Left forelimb (tissue), 1 donor: ENCODE measurements at places on chromosomes 5 and 9.

- no peak for DNase-seq
Observed at GRCh38 chr9:128715436-128715750, 8.5 kb downstream of the ZDHHC12 start.

DNA sequence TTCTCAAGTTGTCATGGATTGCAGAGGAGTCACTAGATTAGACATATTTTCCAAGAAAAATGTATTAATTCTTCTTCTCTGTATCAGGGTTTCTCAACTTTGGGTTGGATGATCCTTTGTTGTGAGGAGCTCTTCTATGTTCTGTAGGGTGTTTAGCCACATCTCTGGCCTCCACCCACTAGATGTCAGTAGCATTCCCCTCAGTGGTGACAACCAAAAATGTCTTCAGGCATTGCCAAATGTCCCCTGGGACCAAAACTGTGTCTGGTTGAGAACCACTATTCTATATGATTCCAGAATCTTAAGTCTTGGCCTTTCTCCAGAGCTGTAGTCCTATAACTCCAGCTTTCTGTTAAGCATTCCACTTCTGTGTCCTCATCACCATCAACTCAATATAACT lies 220.9 kb downstream of the KIAA0825 start:
- no peak for DNase-seq

GRCh38 chr5:119302449-119302848 lies 53.4 kb upstream of the TNFAIP8 start:
- DNase-seq: no peak

GRCh38 chr5:167816864-167817263 lies 474.6 kb upstream of the WWC1 start:
- DNase-seq: no peak

GRCh38 chr9:105500108-105500766 lies 52.4 kb downstream of the FSD1L start:
- no peak for DNase-seq

- DNase-seq: no peak
Observed at GRCh38 chr5:141003791-141004611, 37.7 kb downstream of the PCDHAC2 start.

- no peak for DNase-seq
Observed at GRCh38 chr5:40165789-40166728, 513.7 kb upstream of the PTGER4 start.

DNA sequence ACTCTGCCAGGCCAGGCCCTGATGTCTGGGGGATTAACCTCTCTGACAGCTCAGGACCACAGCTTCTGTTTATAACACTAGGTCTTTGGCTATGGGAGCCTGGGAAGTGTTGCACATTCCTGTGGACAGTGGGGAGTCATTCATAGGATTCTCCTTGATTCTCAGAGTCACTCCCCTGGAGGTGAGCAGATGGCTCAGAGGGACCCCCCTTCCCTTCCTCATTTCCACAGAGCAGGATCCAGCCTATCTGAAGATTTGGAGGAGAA lies 60.2 kb downstream of the NRG2 start:
- DNase-seq: no peak

DNA sequence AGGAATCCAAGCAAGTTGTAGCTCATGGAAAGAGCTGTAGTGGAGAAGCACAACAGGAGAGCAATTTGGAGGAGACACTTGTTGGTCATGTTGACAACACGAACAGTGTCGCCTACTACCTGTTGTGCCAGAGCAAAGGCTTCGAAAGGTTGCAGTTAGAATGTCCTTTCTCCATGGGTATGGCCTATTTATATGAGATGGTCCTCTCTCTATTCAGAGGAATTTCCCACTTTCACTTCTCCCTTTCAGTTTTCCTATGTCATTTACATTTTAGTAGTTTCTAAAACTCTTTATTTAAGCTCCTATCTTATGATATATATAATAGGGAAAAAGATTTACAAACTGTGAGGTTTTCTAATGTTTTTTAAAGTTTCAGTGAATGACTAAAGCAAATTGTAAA lies at the start of gene IFNB1:
Gene IFNB1, minus strand, starts transcription at position 162 of the 400 bp plus-strand sequence. Its CDS starts 73 bp downstream, at position 89.
- DNase-seq: no peak

GRCh38 chr5:35248843-35249780 lies 18.8 kb upstream of the PRLR start:
- DNase-seq: no peak

DNA sequence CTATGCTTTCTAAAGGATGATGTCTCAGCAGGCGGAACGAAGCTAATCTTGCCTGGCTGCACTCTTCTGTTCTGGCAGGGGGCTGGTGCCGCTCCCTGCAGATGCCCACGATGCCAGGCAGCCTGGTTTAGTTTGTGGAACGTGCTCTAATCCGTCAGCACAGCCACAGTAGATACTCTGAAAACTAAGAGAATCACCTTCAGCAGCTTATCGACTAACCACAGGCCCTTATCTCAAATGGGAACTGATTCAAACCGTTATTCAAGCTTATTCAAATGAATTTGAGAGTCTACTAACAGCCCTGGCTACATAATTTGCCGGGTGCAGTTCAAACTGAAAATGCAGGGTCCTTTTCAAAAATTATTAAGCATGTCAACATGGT lies 246.6 kb upstream of the ANKRD55 start:
- DNase-seq: no peak

GRCh38 chr9:33459115-33459514 lies 11.7 kb upstream of the AQP3 start:
- DNase-seq: no peak

GRCh38 chr5:148403344-148403743 lies 19.6 kb downstream of the FBXO38 start:
- DNase-seq: no peak

GRCh38 chr9:109387206-109387605 lies 66.3 kb upstream of the EPB41L4B start:
- DNase-seq: no peak

- no peak for DNase-seq
Observed at GRCh38 chr5:136466041-136466415, 100.7 kb upstream of the TRPC7 start.

- no peak for DNase-seq
Observed at GRCh38 chr5:177591690-177592009, 353 bp upstream of the TMED9 start.

DNA sequence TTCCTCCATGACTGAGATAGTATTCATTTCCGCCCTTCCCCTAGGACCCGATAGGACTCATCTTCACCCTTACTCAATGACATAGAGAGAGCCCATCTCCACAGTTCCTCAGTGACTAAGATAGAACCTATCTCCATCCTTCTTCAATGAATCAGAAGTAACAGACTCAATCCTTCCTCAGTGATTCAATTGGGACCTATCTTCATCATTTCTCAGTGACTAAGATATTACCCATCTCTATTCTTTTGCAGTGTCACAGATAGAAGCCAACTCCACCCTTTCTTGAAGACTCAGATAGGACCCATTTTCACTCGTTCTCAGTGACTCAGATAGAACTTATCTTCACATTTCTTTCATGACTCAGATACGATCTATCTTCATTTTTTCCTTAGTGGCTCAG lies 164.6 kb downstream of the FBXO4 start:
- DNase-seq: no peak

DNA sequence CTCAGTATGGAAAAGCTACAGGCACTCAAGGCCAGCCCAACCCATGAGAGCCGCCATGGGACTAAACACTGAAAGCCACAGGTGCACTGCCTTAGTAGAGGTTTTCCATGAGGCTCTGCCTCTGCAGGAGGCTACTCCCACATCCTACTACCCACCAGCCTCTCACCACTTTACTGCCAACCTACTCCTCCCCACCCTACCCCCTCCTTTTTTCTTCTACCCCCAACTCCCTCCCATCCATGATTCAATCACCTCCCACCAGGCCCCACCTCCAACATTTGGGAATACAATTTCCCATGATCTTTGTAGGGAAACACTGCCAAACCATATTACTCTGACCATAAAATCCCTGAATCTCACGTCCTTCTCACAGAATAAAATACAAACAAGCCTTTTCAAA lies 101.6 kb upstream of the CTSV start:
- DNase-seq: no peak

DNA sequence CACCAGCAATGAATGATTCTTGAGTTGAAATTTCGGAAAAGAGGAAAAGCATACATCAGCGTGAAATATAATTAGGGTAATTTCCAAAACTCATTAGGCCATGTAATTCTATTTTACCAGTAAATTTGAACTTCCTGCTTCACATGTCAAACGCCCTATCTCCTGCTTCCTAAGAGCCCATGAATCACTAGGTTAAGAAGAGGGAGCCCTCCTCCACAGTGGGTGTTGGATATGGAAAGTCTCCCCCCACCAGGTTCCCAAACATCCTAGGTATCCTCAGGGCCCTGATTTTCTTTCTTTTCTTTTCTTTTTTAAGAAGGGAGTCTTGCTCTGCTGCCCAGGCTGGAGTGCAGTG lies 115.2 kb downstream of the SUSD1 start:
- DNase-seq: no peak

- DNase-seq: no peak
Observed at GRCh38 chr5:124751031-124751430, 4.6 kb upstream of the ZNF608 start.

DNA sequence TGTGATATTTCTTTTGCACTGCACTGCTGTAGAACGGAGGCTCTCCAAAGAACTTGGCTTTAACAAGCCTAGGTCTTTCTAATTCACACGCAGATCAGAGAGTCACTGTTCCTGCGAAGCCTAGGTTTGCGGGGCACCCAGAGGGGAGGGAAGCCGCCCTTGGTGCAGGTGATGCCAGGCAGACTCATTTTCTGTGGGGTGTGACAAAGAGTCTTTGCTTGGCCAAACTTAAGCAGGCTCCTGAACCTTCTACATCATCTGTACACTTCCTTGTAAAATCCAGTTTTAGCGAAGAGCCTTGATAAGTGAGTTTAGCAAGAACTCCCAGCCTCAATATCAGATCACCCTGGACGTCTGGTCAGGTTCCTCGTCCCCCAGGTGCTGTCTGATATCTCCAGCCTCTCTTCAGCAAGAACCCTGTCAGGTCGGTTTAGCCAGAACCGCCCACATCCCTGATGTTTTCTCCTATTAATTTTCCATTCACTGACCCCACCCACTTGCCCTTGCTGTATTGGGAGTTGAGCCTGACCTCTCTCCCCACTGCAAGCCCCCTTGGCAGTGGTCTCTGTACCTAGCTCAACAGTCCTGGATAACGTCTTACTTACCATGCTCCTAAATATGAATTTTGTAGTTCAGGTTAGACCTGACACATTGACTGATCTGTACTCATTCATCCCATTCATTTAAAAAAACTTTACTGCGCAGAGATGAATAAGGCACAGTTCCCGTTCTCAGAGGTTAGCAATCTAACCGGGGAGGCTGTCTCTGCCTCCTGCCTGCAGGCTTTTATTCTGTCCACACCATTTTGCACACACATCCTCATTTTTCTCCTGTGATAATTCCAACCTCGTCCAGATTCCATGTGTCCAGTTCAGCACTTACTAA lies 880 bp upstream of the UBAC1 start:
- DNase-seq: no peak

DNA sequence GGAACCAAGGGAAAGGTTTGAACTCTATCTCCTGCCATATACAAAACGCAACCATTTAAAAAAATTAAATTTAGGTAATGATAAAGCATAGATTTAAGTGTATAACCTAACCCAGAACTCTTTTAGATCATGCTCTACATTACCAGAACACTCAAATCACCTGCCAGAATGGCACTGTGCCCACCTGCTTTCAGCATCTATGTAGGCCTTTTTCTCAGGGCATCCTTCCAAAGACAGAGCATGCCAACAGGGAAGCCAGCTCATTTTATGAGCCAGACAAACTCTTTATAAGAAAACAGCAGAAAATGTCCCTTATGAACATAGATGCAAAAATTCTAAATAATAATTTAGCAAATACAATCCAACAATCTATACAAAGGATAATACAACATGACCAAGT lies 47.9 kb upstream of the SMAD5 start:
- no peak for DNase-seq

GRCh38 chr5:19274578-19274977 lies 713.4 kb downstream of the CDH18 start:
- DNase-seq: no peak
